ENCODE measurements at places on chromosomes 2 and 18. TPM values are rescaled to one million over a fixed set of nuclear protein-coding genes. Genes with fewer than 3 reads are reported as not detected.
A peak's percentile ranks its signal among the peaks of the same experiment; 100 is the strongest.

GRCh38 chr2:76298041-76298440, 587.3 kb upstream of the GCFC2 start:
- no peak for DNase-seq

DNA sequence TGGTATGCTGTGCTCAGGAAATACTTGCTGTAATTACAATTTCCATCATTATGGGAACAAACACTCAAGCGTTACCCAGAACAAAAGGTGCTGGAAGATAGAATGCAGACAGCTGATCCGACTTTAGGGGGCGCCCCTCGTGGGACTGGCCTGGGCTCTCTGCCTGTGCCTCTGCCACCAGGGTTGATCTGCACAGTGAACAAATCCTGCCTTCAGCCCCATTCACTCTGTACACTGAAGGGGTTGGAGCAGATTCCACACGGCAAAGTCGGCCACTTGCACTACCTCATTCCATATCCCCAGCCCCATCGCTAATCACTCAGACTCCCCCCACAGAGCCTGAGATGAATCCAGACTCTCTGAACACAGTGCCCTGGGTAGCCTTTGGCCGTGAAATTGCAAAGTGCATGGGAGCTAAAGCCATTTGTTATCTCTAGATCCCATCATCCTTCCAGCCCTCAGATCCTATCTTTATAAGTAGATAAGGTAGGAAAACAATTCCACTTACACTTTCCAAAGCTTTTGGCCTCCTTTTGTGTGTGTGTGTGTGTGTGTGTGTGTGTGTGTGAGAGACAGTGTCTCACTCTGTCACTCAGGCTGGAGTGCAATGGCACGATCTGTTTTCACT, 69.3 kb downstream of the INPP5D start:
- DNase-seq: no peak

DNA sequence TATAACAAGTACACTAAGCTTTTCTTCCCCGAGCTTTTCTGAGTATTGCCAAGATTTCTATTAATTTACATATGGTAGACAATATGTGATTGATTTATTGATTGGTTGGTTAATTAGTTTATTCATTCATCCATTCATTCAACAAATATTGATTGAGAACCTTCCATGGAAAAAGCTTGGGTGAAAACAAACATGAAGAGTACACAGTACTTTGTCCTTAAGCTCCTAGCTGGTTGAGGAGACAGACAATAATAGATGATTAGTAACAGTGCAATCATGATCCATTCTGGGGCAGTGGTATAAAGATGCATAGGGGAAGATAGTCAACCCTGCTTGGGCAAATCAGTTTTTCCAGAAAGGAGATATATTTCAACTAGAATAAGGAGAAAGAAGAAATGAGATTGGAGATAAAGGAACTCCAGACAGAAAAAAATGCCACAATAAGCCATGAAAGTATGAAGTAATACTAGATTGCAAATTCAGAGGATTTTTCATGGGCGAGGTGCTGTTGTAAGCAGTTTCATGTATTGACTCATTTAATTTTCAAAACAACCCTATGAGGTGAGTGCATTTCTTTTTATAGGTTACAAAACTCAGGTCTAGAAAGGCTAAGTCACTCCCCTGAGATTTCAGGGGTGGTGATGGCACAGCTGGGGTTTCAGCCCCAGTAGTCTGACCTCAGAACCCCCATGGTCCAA, 129.5 kb downstream of the RND3 start:
- no peak for DNase-seq

DNA sequence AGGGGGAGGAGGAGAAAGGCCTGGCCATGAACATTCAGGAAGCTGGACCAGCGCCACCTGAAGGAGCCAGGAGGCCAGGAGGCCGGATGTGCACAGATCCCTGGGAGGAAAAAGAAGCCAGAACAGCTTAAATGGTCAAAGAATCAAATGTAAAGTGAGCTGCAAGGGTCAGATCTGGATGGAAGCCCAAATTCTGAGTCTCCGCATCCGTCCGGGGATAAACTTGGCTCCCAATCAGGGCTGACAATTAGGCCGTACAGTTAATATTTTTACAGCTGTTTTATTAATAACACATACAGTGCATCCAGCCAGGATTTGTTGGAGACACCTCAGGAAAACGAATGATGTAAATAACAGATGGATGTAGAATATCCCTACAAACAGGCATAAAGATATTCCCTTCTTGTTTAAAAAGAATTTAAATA, 495.1 kb upstream of the TCF4 start:
- DNase-seq: peak; percentile 59

DNA sequence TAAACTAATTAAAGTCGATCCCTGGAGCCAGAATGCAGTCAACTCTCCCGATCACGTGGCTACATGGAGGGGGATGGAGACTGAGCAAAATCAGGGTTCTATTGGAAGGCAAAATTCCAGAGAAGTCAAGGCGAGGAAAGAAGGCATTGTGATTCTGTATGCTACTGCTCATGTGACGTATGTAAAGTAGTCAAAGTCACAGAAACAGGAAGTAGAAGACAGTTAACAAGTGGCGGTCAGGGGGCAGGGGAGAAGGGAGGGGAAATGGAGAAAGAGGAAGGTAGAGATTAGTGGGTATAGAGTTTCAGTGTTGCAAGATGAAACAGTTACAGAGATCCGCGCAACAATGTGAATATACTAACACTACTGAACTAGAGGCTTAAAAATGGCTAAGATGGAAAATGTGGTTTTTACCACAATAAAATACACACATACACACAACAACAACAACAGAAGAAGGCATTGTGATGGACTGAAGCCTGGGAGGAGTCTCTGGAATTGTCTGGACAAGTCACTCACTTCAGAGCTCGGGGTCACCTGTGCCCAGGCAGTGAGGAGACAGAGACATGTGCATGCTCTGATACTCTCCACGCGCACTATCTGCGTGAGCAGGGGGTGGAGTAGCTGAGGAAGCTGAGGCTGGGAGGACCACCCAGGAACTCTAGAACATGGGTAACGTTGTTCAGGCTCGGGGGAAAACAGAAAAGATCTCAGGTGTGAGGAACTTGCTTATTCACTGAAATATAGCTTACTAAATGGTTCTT, 89.9 kb upstream of the CDCA7 start:
- DNase-seq: no peak

GRCh38 chr18:45805551-45805950, 19.9 kb upstream of the SIGLEC15 start:
- no peak for DNase-seq

DNA sequence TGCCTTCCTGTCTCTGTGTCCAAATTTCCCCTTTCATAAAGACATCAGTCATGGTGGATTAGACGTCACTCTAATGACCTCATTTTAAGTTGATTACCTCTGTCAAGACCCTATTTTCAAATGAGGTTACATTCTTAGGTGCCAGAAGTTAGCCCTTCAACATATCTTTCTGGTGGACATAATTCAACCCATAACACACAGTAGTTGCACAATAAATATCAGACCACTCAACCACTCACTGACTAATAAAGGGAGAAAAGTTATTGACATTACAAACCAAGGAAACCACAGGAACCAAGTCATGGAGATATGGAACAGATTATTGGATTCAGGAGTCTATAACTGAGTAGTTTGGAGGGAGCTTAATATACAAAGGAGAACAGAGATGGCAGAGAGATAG, 377.4 kb upstream of the ACVR2A start:
- DNase-seq: no peak

DNA sequence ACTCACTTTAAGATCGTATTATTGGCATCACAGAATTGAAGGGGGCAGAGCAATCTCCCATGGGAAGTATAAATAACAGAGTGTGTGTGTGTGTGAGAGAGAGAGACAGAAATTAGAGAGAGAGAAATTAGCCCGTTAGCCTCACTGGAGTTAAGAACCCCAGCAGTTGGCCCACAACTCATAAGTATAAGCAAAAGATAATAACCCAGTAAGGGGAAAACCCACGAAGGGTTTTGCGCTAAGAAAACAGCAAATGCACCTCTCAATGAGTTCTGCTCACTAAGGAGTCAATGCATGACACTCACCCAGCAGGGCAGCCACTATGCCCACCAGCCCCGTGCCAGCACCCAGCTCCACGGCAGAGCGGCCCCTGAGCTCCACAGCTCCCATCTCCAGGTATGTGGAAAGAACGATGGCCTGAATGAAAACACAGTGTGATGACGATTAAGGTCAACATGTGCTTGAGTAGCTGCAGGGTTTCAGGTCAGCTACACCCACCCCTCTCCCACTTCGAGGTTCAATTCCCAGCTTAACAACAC, 3.6 kb downstream of the METTL21A start:
- DNase-seq: no peak

The EHD3 gene
- 33.3 TPM for polyA plus RNA-seq

The DLX2 gene
- not detected for polyA plus RNA-seq

DNA sequence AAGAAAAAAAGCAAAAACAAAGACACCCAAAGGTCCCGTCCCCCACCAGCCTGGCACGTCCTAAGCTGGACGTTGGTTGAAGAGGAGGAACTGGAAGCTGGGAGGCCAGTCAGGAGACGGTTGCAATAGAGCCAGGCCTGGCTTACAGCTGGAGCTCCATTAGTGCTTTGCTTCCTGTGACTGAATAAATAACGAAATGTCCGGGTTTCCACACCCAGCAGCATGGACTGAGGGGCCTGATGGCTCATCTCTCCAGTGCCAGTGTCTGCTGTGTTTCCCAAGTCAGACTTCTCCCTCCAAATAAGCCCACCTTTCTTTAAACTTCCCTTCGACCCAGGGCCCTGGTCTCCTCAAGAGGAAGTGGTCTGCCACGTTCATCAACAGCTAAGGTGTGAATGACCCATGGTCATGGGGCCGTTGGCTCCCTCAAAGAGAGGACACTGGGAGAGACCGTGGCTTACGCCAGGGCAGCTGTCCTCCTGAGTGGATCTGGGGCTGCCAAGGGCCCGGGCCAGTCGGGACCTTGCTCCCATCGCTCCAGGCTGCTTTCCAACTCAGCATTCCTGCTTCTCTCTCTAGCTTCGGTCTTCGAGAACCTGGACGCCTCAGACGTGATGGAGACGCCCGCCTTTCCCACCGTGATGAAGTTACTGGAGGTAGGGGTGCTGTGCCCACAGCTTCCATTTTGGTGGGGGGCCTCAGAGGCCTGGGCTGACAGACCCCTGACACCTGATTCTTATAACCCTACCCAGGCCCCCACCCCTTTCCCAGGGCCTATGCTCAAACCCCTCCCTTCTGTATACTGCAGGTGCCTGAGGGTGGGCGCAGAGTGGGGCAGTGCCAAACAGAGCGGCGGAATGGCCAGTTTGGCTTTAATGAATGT, 44.9 kb downstream of the MYO7B start:
- no peak for DNase-seq

DNA sequence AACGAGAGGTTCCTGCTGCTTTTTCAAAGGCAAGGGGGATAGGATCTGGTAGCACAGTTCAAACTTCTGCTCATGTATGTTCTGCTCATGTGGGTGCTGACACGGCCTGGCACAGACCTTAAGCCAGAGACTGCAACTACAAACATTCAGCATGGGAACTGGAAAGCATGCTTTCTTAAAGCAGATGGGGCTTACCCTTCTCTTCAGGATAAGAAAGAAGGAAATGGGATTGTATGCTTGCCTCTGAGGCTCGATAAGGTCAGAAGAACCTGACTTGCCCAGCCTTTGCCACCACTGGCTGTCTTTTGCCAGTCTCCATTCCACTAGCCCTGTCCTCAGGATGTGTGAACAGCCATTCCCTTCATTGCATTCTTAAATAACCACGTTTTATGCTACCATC, 10.7 kb downstream of the DOCK10 start:
- no peak for DNase-seq

- no peak for DNase-seq
Observed at GRCh38 chr2:10980886-10981425, 69.2 kb downstream of the KCNF1 start.

GRCh38 chr2:120251880-120252224, 800 bp upstream of the RALB start:
- no peak for DNase-seq

The GULP1 gene
- polyA plus RNA-seq: 70.4 TPM

The SLC9A4 gene
- polyA plus RNA-seq: 6.1 TPM

- DNase-seq: no peak
Observed at GRCh38 chr18:11736656-11737055, 47.6 kb downstream of the GNAL start.

The SLC23A3 gene
- polyA plus RNA-seq: 14.0 TPM

The POTEF gene
- 0.17 TPM for polyA plus RNA-seq

DNA sequence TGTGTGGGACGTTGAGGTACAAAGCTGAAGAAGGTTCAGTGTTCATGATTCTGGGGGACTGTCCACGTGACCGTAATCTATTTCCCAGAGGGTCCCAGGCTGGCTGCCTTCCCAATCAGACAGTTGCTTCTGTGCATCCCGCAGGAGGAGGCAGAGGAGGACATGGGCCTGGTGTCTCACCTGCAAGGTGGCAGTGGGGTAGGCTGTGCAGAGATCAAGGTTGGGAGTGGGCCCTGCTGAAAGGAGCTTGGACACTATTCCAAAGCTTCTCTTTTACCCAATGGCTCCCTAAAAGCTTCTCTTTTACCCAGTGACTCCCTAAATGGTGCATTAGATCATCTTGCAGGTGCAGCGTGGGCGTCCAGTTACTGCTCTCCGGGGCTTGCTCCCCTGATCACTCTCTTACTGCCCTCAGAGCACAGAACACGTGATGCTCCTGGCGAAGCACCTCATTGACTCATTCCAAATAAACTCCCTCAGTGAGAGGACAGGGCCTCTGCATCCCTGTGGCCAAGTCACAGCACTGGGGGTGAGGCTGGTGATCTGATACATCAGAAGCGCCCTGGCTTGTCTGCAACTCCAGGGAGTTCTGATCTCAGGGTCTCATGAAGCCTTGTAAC, 41.5 kb downstream of the RNF144A start:
- DNase-seq: no peak

- no peak for DNase-seq
Observed at GRCh38 chr2:28633204-28633603, 118.4 kb upstream of the PPP1CB start.

DNA sequence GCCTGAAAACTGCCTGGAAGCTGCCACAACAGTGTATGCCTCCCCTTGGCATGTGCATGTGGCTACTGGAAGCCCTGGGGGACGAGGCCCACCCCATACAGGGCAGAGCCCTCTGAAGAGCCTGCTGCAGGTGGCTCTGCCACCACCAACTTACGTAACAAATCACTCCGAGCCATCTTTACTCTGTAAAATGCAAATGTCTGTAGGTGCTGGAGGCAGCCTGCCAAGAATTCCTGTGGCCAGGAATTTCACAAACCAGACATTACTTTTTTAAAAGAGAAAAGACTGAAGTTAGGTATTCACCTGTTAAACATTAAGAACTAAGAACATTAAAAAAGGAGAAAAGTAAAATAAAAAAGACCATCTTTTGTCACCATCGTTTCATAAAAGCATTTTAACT, 106.3 kb downstream of the GPR39 start:
- DNase-seq: no peak
